ENCODE measurements at places on chromosomes 16 and 17.

DNA sequence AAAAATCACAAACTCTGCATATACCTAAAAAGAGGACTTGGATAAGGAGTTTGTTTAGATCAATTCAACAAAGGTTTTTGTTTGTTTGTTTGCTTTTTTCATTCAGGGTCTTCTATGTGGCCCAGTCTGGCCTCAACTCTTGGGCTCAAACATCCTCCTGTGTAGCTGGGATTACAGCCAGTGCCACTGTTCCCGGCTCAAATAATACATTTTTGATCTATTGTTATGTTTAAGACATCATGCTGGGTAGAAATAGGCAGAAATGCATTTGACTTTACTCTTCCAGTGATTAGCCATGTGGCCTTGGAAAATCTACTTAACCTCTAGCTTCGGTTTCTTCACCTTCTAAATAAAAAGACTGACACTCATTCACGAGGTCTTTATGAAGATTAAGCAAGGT lies 11.5 kb downstream of the MAP2K6 start:
- DNase-seq, result no peak

- DNase-seq, result no peak
Observed at GRCh38 chr17:18371455-18371854, 6.1 kb upstream of the EVPLL start.

DNA sequence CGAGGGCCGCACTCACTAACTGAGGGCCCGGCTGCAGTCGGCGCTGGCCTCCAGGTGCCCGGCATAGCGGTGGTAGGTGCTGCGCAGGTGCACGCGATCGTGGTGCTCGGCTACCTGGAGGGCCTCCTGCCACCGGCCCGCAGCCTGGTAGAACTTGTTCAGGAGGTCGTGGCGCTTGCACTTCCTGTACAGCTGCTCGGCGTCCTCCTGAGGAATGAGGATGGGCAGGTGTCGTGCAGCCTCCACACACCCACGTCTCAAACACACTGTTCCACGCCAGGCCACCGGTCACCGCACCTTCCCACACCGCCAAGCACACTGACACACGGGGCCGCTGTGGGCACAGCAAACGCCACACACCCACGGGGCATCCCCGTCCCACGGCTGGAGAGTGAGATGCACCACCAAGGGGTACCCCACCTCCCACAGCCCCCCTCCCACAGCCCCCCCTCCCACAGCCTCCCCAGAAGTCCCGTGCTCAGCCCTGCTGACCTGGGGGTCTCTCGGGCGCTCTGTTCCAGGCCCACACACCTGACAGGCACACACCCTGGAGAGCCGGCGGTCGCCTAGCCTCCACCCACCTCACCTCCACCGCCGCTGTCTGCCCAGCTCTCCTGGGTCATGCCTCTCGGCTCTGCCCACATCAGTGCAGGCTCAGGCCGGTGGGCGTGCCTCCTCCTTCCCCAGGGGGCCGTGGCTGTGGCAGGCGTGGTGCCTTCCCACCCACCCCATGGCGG lies 7.4 kb upstream of the TMEM204 start:
- DNase-seq, result no peak

GRCh38 chr16:53755026-53755910 lies 51.3 kb downstream of the FTO start:
- no peak for DNase-seq

Data from stimulated activated CD4-positive, alpha-beta T cell treated with anti-CD3 and anti-CD28 coated beads, Interleukin-15, amount 100 ng/mL, for 1 hour (primary cell).